Epithelial cell of esophagus (primary cell): ENCODE measurements at places on chromosomes 1 and 21.

DNA sequence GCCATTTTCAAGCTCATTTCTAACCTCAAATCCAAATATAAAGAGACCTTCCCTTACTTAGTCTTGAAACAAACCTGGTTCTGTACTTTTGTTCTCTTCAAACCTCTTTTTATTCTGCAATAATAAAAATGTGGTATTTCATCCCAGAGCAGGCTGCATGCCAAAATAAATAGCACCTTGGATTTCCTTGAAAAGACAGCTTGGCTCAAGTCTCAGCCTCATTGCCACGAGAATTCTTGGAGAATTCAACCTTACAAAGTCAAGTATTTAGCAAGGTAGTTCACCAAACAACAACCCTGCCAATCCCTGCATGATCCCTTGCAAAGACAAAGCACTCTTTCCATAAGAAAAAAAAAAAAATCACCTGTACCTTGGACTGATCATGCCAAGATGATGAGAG is 33.8 kb downstream of the KANK4 start:
- DNase-seq = no peak

GRCh38 chr1:18384059-18384458 is 96.7 kb upstream of the KLHDC7A start:
- DNase-seq = no peak

GRCh38 chr1:234987415-234988154 is 141.1 kb downstream of the TOMM20 start:
- peak; percentile 40 for DNase-seq

DNA sequence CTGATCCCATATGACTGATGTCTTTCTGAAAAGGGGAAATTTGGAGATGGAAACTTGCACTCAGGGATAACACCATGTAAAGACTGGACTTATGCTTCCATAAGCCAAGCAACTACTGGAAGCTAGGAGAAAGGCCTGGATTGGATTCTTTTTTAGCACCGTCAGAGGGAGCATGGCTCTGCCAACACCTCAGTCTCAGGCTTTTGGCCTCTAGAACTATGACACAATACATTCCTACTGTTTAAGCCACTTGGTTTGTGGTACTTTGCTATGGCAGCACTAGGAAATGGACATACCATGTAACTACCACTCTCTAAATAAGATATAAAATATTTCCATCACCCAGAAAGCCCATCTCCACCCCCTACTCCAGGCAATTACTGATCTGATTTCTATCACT is 139.7 kb downstream of the CYYR1 start:
- DNase-seq = no peak

- DNase-seq = no peak
These were observed 210.8 kb upstream of the C1orf174 start for GRCh38 chr1:4110888-4111287.

DNA sequence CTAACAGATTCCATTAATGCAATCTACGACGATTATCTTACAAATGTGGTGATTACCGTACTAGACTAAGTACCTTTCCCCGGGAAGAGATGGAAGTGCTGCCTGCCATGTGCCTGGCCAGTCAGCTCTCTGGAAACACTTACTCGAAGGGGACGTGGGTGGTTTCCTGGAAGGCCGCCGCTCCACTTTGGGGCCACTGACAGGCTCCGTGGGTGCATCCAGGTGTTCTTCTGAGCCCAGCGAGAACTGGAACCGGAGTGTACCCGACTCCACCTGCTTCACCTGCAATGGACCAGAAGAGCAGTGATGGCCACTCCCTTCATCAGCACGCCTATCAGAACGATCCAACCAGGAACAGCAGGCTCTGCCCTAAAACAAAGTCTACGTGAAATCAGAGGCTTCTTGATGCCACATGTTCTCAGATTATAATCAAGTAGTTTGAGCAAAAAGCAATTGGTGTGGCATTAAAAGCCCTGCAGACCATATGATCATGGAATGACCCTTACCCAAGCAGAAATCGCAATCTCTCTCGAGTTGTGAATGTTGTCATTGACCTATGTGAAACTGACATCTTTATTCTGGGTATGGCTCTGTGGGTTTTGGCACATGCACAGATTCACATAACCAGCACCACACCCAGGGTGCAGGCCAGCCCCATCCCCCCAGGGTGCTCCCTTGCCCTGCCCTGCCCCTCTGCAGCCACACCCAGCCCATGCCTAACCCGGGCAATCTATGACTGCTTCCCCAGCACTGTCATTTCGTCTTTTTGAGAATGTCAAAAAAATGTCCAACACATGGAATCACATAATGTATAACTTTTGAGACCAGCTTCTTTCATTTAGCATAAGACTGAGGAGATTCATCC is 64.5 kb downstream of the NPHP4 start:
- no peak for DNase-seq

- DNase-seq = no peak
These were observed 56.3 kb upstream of the DISP3 start for GRCh38 chr1:11422686-11423085.

GRCh38 chr1:222165629-222166028 is 382.3 kb downstream of the HHIPL2 start:
- no peak for DNase-seq

DNA sequence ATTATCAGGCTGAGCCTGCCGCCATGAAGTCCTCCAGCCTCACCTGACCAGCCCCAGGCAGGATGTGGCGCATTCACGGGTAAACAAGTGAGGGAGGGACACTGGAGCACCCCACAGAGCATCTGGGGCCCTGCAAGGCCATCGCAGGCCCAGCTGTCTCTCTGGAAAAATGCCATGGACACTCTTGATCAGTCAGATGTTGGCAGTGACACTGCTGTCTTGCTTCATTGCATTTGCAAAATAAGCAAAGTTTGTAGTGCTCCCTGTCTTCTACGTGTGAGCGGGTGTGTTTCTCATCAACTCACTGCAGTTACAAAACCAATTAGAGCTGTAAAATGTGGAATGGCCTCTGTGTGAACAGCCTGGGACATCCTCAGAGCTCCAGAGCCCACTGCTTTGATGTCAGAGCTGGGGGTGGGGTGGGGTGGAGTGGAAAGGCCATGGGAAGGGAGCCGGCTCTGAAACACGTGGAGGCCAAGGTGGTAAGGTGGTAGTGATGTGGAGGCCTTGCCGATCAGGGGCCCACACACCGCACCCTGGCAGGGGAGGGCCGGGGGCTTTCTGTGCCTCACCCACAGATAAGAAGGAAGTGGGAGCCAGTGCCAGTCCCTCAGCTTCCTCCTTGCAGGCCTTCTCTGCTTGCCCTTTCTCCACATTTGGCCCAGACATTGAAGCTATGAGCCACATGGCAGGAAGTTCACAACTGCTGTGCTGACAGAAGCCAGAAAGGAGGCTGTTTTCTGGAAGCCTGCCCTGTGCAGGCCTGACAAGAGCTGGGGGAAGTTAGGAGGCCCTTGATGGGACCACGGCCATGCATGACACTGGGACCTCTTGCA is 254.9 kb downstream of the RHOU start:
- DNase-seq = no peak

DNA sequence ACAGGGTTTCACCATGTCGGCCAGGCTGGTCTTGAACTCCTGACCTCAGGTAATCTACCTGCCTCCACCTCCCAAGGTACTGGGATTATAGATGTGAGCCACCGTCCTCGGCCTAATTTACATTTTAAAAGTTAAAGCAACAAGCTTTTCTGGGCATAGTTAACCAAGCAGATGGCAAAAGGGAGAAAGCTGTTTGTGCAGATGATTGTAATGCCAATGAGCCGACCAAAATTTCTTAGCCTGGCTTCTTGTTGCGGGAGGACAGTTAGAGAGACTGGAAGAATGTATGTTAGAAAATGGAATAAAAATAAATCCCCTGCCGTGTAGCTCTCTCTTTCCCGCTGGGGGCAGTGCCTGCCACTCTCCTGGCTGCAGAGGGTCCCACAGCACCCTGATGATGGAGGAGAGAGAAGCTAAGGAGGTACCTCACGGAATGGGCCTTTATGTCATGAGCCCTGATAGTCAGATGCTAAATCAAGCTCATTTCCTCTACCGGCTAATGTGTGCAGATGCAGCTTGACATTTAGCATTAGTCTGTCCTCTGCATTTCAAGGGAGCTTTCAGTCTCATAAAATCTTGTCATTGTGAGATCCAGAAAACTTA is 87.2 kb downstream of the HHAT start:
- no peak for DNase-seq
